Stimulated activated CD8-positive, alpha-beta memory T cell treated with anti-CD3 and anti-CD28 coated beads, Interleukin-7, amount 100 ng/mL, for 48 hours (primary cell): ENCODE measurements at places on chromosomes 12 and 14.

DNA sequence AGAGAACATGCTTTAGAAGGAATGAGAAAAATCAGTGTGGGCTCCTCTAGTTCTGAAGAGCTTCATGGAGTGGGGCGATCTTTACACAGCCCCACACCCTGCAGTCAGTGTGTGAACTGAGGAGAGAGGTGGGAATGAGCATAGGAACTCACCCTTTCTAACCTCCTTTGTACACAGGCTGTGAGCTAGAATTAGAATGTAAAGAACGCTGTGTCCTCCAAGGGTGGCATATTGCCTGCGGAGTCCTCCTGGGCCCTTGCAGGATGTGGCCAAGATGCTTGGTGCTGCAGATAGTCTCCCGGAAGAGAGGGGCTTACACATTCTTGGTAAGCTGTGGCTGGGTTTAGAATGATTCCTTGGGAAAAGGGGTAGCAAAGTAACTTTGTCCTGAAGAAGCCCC, 43.9 kb downstream of the NINJ2 start:
- DNase-seq = no peak

- no peak for DNase-seq
These were observed 1402.0 kb upstream of the SEL1L start for GRCh38 chr14:82935691-82936090.

DNA sequence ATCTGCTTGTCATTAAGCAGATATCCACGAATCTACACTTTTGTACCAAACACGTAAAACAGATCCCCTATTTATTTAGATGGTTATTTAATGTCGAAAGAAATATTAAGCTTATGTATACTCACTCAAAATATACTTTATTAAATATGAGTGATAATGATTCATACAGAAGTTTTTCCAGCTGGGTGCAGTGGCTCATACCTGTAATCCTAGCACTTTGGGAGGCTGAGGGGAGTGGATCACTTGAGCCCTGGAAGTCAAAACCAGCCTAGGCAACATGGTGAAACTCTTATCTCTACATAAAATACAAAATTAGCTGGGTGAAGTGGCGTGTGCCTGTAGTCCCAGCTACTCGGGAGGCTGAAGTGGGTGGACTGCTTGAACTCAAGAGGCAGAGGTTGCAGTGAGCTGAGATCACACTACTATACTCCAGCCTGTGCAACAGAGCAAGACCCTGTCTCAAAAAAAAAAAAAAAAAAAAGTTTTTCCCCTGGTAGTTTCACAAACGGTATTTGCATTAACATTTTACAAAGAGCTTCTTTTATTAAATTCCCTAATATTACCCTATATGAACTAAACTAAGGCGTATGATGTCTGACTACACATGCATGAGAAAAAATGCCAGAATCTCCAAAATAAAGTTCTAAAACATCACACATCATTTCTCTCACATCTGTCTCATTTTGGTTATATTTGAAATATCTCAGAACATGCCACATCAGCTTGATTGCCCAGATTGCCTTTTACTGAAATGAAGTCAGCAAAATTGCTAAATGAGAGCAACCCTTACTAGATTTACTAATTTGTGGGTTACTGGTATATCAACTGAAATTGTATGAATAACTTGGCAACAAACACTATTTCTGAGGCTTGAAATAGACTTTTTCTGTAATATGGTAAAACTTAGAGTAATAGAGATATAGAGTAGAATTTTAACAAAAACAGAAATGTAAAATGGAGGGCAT, 74.9 kb downstream of the PAWR start:
- no peak for DNase-seq

GRCh38 chr12:26239122-26239851, 43.9 kb downstream of the SSPN start:
- no peak for DNase-seq

- no peak for DNase-seq
These were observed 21.8 kb downstream of the FKBP11 start for GRCh38 chr12:48903363-48903981.

DNA sequence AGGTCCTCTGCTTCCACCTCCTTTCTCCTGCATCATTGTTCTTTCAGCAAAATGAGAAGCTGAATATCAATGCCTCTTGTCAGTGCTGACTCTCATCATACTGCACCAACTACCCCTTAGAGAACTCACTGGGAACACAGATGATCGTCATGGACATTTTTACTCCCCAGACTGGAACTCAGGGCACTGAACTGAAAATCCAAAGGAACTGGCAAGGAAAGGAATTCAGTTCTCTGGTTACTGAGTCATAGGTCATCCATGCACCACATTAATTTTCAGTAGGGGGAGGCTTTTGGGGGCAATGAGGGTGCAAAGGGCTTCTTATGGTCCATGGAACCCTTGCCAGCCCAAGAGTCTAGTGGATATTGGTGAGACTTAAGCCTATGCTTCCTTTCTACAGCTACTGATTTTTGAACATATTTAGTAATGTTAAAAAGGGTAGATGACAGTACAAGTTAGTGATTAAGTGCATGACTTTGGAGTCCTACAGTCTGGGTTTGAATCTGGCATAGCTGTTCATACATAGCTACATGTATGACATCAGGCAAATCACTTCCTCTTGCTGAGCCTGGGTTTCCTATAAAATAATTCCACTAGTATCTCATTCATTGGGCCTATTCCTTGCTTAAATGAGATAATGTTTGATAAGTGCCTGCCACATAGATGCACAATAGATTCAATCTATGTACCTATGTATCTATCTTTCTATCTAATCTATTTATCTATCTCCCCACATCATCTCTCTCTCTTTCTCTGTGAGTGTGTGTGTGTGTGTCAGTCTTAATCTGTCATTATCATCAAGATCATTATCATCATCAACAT, 29.2 kb downstream of the BBS10 start:
- no peak for DNase-seq

DNA sequence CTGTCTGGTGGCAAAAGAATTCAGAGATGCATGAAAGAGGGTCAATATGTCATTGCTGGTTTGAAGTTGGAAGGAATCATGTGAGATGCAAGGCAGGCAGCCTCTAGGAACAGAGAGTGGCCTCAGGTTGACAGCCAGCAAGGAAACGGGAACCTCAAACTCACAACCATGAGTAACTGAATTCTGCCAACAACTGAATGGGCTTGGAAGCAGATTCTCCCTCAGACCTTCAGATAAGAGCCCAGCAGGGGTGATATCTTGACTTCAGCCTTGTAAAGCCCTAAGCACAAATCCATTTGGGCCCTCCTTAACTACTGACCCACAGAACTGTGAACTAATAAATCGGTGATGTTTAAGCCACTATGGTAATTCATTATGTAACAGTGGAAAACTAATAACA, 35.8 kb downstream of the USP15 start:
- DNase-seq = no peak

DNA sequence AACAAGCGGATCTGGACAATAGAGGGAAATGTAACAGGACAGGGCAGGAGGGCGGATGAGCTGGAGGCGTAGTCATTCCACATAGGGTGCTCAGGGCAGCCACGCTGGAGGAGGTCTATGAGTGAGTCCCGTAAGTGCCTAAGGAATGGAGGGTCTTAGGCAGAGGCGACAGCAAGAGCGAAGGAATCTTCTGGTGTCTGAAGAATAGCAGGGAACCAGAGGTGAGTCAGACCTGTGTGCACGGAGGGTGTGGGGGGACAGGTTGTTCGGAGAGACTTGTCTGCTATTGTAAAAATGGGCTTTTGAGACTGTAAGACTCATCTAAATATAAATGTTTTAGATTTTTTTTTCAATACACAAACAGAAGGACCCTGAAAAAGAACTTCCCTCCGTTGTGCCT, 70.6 kb downstream of the SETD3 start:
- DNase-seq = no peak

GRCh38 chr14:35958499-35958898, 132.4 kb downstream of the BRMS1L start:
- no peak for DNase-seq

- no peak for DNase-seq
These were observed 83.6 kb downstream of the CCDC92 start for GRCh38 chr12:123888989-123889388.

DNA sequence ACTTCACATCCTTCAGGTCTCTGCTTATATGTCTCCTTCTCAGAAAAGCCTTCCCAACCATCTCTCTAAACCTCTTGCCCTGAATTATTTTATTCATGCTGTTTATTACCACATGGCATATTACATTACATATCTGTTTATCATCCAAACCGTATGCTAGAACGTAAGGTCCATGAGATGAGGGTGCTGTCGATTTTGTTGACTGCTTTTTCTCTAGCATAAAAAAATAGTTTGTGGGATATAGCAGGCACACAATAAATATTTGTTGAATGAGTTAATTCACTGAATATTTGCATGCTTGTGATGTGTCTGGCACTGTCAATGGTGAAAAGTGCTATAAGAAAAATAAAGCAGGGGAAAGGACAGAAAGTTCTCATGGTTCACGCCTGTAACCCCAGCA, 22.9 kb downstream of the SAMD4A start:
- DNase-seq = no peak

- no peak for DNase-seq
These were observed 622.3 kb downstream of the C12orf50 start for GRCh38 chr12:87406926-87407325.

GRCh38 chr12:128909653-128910052, 56.4 kb downstream of the GLT1D1 start:
- DNase-seq = no peak

GRCh38 chr12:2431810-2432209, 363.0 kb upstream of the FKBP4 start:
- no peak for DNase-seq

DNA sequence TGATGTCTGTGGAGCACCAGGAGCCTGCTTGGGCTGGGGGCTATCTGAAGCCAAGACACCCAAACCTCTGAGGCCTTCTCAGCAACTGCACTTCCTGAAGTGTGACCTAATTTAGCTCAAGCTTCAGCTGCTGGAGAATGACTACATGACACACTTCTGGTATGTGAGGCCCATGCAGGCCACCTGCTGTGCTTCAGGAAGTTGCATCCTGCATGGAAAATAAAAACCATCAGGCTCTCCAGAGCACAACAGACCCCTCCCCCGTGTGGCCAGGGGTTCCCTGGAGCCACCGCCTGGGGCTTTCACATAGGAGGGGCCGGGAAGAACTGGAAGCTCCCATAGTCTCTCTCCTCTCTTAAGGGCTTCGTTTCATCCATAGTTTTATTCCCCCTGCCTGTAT, 217.7 kb downstream of the SLC15A4 start:
- no peak for DNase-seq

DNA sequence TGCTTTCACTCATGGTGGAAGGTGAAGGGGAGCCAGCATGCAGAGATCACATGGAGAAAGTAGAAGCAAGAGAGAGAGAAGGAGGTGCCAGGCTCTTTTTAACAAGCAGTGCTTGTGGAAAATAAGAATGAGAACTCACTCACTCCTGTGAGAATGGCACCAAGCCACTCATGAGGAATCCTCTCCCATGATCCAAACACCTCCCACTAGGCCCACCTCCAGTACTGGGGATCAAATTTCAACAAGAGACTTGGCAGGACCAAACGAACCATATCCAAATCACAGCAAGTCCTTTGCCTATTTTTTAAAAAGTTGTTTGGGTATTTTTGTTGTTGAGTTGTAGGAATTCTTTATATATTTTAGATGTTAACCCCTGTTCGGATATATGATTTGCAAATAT, 245.9 kb upstream of the ARID2 start:
- DNase-seq = no peak

DNA sequence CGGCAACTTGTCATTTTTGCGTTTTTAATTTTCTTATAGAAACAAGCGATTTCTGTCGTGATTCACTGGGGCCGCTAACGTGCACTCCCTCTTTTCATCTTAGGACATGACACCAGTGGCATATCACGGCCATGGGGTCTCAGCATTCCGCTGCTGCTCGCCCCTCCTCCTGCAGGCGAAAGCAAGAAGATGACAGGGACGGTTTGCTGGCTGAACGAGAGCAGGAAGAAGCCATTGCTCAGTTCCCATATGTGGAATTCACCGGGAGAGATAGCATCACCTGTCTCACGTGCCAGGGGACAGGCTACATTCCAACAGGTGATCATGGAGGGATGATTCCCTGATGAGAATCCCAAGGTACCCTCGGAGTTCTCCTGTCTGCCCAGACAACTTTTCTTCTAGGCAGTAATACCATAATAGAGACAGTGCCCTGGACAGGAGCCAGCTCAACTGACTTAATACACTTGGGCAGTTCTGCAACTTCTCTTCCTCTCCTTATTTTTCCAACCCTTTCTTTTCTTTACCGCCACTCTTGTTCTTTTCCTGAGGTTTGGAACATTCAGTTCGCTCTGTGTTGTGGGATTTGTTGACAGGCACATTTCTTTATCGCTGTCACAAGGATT, 821 bp downstream of the TMEM106C start:
- no peak for DNase-seq

GRCh38 chr14:95902273-95902826, 25.7 kb downstream of the TUNAR start:
- DNase-seq = no peak

GRCh38 chr12:67747869-67748742, 99.6 kb downstream of the DYRK2 start:
- no peak for DNase-seq

- no peak for DNase-seq
These were observed 97.7 kb downstream of the TPH2 start for GRCh38 chr12:72036393-72036792.

- no peak for DNase-seq
These were observed 112.5 kb downstream of the FBXL14 start for GRCh38 chr12:1481906-1482305.

DNA sequence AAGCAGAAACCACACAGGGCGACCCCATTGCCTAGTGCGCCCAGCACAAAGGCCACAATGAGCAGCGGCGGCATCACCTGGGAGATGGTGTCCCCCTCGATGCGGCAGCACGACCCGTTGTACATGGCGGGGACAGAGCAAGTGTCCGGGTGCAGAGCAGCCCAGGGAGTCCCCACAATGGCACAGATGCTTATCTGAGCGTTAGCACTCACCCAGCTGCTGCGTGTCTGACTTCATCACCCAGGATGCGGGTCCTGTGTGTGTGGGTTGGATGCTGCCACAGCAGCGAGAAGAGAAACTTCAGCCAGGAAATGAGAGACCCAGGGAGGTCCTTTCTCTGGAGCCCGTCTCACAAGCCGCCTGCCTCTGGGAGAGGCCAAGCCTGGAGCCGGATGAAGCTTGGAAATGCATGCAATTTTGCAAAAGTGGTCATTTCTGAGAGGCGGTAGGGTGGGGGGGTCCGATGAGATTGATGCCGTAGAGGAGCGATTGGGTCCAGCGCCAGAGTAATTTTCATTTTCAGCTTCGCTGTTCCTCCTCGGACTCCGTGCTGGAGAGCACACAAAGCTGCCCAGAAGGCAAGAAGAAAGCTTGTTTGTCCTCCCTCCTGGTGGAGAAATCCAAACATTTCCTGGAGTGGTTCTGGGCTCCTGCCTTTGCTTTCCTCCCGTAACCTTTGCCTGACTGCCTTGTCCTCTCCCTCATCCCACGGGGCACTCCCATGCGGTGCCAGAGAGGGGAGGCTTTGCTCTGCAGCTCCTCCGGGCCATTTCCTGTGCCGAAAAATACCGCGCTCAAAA, at the start of gene HCAR1:
HCAR1 (minus strand) TSS at position 630 of the 800 bp plus-strand sequence; CDS start at position 125, 505 bp downstream.
- DNase-seq = peak; percentile 64
